Heart right ventricle (tissue), 16 donors: ENCODE measurements at places on chromosomes 2 and 18.

DNA sequence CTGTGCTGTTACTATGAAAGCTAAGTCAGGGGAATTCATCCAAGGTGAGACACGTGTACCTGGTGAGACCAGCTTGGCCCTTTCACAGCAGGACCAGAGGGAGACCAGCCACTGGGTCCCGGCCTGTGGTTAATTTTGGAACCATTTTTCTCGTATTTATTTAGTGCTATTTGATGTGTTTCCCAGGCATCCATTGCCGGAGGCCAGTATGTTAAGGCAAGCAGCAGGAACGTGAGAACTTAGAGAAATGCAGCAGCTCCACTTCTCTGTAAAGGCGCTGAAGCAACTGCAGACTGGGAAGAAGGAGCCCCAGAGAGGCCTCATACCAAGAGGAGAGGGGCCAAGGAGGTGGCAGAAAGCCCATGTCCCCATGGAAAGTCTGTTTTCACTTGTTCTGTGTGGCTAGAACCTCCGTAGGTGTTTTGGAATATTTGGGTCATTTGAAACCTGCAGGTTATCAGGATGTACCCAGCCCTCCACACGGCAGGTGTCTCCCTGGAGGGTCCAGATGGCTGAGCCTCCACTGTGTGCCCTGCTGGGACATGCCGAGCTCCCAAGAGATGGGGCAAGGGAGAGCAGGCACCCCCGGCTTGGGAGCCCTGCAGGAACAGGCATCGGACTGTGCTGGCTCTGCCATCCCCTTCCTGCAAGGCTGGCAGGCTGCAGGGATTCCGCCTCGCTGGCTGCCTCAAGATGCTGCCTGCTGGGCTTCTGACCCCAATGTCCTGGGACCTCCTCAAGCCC lies 256.0 kb upstream of the RAB6C start:
- H3K27me3 ChIP-seq, result no peaks in the 10 kb centered on the region
- no peak overlapping the region for H3K27ac ChIP-seq
- no peaks in the 10 kb centered on the region for H3K36me3 ChIP-seq
- no peak overlapping the region for H3K4me3 ChIP-seq
- DNase-seq, result no peak

DNA sequence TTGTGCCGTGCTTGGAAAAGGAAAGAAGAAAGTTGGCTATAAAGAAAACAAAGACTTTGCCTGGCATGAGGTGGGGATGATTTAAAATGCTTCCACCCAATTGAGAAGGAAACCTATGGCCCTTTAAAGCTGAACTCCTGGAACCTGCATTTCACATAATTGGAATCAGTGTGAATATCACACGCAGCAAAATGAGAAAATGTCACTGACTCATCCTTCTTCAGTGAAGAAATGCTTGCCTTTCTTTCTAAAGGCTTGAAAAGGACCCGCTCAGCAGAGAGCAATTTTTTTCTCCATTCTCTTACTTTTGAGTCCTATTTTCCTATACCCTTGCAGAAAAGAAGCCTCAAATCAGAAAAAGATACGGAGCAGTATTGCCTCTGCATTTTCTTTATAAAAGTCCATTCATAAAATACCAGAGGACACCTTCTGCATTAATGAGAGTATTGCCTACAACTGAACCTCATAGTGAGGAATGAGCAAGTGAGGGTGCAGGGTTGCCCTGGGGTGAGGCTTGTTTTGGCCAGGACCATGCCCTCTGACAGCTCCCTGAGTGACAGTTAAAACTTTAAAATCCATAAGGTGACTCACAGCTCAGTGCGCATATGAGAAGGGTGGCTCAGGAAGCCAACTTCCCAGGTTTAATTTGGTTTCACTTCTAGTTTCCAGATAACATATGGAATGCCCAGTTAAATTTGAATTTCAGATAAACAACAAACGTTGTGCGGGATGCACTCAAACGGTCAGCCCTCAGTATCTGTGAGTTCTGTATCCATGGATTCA lies 191.9 kb upstream of the GYPC start:
- no peaks in the 10 kb centered on the region for H3K36me3 ChIP-seq
- no peak overlapping the region for H3K27ac ChIP-seq
- no peak for DNase-seq
- no peaks in the 10 kb centered on the region for H3K4me1 ChIP-seq
- no peak overlapping the region for H3K4me3 ChIP-seq

DNA sequence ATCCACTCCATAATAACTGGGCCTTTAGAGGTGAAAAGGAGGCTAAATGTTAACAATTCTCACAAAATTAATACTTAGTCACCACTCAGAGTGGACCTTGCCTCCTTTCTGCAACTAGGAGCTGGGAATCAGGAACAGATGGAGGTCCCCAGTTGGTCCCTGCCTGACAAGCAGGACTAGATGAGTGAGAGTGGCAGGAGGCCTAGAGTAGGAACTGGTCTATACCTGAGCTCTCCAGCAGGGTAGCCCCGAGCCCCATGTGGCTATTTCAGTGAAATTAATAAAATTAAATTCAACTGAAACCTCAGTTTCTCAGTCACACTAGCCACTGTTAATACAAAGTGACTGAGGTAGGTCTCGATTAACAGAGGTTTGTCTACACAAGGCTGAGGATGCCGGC lies 150.5 kb downstream of the MYO5B start:
- DNase-seq, result no peak
- H3K4me1 ChIP-seq, result no peaks in the 10 kb centered on the region
- no peak overlapping the region for H3K4me3 ChIP-seq
- peaks cover 3% of the 10 kb centered on the region for H3K27me3 ChIP-seq

GRCh38 chr2:232449964-232450363 lies 6.0 kb upstream of the ALPI start:
- no peaks in the 10 kb centered on the region for H3K36me3 ChIP-seq
- H3K4me3 ChIP-seq, result no peak overlapping the region
- no peaks in the 10 kb centered on the region for H3K4me1 ChIP-seq
- no peaks in the 10 kb centered on the region for H3K27me3 ChIP-seq
- no peak for DNase-seq
- H3K27ac ChIP-seq, result no peak overlapping the region
